Upper lobe of left lung (tissue), 6 donors: ENCODE measurements at places on chromosomes 2 and 18.

GRCh38 chr2:42856891-42857632, 64.7 kb upstream of the HAAO start:
- DNase-seq = no peak
- H3K27me3 ChIP-seq = no peaks in the 10 kb centered on the region
- no peak overlapping the region for H3K27ac ChIP-seq

DNA sequence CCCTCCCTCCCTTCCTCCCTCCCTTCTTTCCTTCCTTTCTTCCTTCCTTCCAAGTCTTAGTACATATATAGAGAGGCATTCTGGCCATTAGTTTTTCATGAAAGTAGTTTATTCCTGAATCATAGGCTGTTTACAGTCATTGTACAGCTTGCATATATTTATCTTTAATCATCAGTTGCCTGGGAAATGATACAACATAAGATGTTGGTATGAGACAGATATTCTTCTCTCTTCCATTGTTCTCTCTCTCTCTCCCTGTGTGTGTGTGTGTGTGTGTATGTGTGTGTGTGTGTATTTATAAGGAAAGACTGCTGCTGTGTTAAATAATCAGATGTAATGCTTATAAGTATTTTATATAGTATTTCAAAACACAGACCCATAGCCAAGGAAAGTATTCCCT, 289.8 kb upstream of the UBE2E3 start:
- H3K36me3 ChIP-seq = no peaks in the 10 kb centered on the region
- no peaks in the 10 kb centered on the region for H3K4me1 ChIP-seq
- H3K27me3 ChIP-seq = no peaks in the 10 kb centered on the region
- no peak for DNase-seq
- H3K4me3 ChIP-seq = no peak overlapping the region

DNA sequence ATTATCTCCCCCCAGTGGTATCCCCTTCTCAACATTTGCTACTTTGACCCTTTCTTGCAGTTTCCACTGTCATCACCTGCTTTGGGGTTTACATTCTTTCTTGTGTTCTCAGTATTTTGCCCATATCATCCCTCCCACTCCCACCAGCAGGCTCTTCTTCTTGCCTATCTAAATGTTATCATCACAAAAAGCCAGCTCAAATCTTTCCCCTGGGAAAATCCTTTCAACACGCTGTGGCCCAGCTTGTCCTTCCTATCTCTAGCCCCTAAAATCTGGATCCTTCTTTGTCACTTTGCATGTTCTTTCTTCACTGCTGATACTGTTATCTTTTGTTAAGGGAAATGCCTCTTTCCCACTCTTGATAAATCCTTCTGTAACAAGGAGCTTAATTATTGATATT, 138.2 kb downstream of the RAD51AP2 start:
- H3K4me1 ChIP-seq = no peaks in the 10 kb centered on the region
- H3K27me3 ChIP-seq = no peaks in the 10 kb centered on the region
- DNase-seq = no peak
- H3K27ac ChIP-seq = no peak overlapping the region

DNA sequence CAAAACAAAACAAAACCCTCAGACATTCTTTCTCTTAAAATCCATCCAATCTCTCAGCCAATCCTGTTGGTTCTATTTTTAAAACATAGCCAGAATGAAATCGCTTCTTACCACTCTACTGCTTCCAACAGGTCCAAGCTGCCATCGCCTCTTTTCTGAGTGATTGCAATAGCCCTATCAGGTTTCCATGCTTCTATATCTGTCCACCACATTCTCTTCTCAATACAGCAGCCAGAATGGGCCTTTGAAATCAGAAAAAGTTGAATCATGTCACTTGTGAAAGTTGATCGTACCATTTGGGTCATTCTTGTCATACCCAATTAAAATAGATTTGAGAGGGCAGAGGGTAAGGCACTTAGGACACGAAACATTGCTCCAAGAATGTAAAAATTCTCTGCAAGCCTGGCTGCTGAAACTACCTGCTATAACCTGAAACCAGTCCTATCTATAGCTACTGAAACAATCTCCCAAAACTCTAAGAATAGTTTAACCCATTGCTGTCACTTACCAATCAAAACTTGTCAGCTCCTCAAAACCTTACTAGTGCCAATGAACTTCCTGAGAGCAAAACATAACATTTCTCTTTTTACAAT, 3.3 kb upstream of the MTLN start:
- no peak overlapping the region for H3K27ac ChIP-seq
- no peak for DNase-seq
- no peaks in the 10 kb centered on the region for H3K27me3 ChIP-seq
- peaks cover 16% of the 10 kb centered on the region for H3K4me1 ChIP-seq

DNA sequence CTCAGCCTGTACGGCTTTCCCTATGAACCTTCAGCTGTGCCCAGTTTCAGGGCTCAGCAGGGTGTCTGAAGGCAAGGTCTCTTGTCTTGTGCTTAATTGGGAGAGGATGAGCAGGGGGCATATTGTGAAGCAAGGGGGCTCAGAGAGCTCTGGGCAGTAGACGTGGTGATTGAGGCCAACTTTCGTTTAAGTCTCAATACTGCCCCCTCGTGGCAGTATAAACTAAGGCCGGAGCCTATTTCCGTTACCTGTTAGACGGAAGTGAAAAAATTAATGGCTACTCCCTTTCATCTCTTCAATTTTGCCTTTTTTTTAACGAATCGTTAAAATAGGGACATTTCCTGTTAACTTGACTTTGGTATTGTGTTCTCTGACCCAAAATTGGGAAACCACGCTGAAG, 193.4 kb downstream of the TDRD15 start:
- H3K4me3 ChIP-seq = no peak overlapping the region
- H3K4me1 ChIP-seq = no peaks in the 10 kb centered on the region
- H3K27me3 ChIP-seq = no peaks in the 10 kb centered on the region
- H3K27ac ChIP-seq = no peak overlapping the region
- no peaks in the 10 kb centered on the region for H3K36me3 ChIP-seq

DNA sequence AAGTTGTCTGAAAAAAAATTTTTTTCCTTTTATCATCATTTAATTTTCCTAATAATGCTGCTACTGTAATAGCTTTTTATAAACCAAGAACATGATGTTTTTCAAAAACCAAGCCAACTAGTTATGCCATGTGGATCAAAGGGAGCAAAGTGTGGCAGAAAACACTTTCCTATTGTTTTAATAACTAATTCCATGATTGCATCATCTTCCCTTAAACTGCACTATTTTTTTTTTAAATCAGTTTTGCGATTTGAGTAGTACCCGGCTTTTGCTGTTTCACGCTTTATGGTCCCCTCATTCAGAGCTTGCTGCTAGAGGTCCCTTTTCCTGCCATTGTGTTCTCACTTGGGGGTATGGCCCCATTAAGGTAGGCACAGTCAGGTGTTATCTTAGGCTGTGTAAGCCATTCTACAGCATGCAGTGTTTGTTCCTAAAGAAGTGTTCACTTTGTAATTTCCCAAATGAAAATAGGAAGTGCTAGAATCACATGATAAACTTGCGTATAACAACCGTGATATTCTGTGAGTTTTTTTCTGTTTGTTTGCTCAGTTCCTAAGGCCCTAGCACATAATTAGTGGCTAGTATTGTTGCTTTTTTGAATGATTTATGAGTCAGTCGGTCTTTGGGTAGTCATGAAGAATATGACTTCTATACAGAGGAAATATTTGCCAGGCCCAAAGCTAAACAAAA, 225.8 kb downstream of the PTGR3 start:
- H3K27ac ChIP-seq = peak overlapping the region; percentile 72
- no peaks in the 10 kb centered on the region for H3K4me1 ChIP-seq
- H3K36me3 ChIP-seq = no peaks in the 10 kb centered on the region
- H3K27me3 ChIP-seq = no peaks in the 10 kb centered on the region
- DNase-seq = no peak
